Coronary artery (tissue), 2 donors: ENCODE measurements at places on chromosomes 16 and 17.

GRCh38 chr17:32342603-32343325 lies 791 bp upstream of the C17orf75 start:
- no peak for DNase-seq

- DNase-seq = no peak
Observed at GRCh38 chr16:55478827-55479429, at the start of gene MMP2. Gene MMP2 (plus strand): TSS chr16:55479198. CDS start chr16:55479480, 282 bp downstream.

GRCh38 chr17:17681187-17681743 lies at the start of gene RAI1:
Gene RAI1 (plus strand): TSS chr17:17681458. CDS start chr17:17792949, 111,491 bp downstream.
- DNase-seq = no peak

DNA sequence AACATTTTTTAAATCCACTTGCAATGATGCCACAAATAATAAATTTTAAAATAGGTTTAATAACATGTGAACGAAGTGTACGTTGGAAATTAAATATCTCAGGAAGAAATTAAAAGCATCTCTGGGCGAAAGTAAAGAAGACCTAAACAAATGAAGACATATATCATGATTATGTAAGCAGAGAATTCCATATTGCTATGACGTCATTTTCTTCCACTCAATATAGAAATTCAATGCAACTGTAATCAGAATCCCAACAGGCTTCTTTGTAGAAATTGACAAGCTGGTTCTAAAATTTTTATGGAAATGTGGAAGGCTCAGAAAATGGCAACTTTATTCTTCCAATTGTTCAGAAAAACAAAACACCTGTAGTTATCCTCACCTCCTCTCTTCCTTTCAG lies 33.8 kb upstream of the RBFOX3 start:
- DNase-seq = no peak

DNA sequence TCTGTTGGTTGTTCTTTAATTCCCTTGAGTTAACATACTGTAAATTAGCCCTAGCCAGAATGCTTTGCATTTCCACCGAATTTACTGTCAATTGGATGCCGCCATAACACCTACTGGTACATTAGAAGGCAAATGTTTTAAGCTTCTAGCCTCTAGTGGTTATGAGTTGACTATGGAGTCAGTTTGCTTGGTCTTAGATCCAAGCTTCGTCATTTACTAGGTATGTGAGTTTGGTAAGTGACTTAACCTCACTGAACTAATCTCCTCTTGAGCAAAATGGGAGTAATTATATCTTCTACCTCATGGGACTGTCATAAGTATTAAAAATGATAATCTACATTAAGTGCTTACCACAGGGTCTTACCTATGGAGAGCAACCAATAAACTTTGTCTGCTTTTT lies 20.4 kb upstream of the CDH11 start:
- DNase-seq = no peak

DNA sequence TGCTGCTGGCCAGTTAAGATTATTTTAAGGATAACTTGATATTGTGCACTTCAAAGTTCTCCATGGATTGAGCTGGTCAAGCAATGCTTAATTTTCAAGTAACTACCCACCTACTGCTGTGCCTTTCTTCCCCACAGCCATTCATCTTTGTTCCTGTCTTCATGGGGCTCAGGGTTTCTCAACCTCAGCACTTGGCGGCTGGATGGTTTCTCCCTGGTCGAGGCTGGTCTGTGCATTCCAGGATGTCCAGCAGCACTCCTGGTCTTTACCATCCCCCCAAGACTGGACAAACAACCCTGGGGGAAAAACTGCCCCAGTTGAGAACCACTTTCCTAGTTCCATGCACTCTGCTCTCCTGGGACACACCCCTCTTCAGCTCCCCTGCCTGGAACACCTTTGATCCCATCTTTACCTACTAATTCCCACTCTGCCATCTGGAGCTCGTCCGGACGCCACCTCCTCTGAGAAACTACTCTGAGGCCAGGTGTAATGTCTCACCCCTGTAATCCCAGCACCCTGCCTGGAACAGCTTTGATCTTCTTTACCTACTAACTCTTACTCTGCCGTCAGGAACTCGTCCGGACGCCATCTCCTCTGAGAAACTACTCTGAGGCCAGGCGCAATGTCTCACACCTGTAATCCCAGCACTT lies 81.5 kb downstream of the NXN start:
- no peak for DNase-seq

DNA sequence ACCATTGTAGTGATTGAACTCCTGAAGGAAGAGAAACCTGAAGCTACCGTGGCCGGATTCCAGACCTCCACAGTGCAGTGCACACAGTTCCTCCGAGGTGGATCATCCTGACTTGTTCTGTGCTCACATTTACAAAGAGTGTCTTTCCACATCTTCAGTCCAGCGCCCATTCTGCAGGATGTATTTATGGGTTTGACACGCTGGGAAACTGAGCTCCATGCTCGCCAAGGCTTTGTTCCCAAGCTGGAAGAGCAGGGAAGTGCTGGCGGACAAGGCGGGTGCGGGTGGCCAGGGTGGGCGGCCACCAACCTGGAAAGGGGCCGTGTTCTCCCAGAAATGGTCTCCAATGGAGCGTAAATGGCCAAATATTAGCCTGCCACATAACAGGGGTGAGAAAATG lies 227.9 kb downstream of the IRF8 start:
- no peak for DNase-seq

DNA sequence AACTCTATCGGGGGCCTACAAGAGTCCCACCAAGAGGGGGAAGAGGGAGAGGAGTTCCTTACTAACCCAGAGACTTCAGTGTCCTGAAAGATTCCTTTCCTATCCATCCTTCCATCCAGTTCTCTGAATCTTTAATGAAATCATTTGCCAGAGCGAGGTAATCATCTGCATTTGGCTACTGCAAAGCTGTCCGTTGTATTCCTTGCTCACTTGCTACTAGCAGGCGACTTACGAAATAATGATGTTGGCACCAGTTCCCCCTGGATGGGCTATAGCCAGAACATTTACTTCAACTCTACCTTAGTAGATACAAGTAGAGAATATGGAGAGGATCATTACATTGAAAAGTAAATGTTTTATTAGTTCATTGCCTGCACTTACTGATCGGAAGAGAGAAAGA lies 70.0 kb downstream of the CDK12 start:
- DNase-seq = no peak

GRCh38 chr16:78462288-78463208 lies 363.1 kb downstream of the WWOX start:
- no peak for DNase-seq

- no peak for DNase-seq
Observed at GRCh38 chr17:39939106-39939505, 11.6 kb downstream of the LRRC3C start.

DNA sequence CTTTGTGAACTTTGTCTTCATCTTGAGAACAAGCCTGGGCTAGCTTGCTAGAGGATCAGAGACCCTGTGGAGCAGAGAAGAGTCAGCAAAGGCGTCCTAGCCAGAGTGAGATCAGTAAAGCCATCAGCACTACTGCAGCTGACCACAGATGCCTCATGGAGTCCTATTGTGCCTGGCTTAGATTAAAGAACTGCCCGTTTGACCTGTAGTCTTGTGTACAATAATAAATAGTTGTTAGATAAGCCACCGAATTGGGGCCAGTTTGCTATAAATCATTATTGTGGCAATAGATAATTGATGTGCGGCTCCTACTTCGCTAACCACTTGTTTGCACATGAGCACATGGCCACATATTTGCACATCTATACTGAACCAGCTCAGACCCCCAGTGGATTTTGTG lies 103.0 kb downstream of the CYLD start:
- no peak for DNase-seq

- DNase-seq = no peak
Observed at GRCh38 chr16:84751947-84752346, 52.1 kb downstream of the USP10 start.

GRCh38 chr16:67425580-67425979 lies 5.3 kb upstream of the HSD11B2 start:
- DNase-seq = no peak

GRCh38 chr17:75447951-75448856 lies 8.2 kb upstream of the TMEM94 start:
- DNase-seq = no peak

GRCh38 chr16:54699656-54700055 lies 231.0 kb upstream of the IRX5 start:
- DNase-seq = no peak

- DNase-seq = peak; percentile 97
Observed at GRCh38 chr17:38464723-38465390, 36.6 kb downstream of the ARHGAP23 start.

DNA sequence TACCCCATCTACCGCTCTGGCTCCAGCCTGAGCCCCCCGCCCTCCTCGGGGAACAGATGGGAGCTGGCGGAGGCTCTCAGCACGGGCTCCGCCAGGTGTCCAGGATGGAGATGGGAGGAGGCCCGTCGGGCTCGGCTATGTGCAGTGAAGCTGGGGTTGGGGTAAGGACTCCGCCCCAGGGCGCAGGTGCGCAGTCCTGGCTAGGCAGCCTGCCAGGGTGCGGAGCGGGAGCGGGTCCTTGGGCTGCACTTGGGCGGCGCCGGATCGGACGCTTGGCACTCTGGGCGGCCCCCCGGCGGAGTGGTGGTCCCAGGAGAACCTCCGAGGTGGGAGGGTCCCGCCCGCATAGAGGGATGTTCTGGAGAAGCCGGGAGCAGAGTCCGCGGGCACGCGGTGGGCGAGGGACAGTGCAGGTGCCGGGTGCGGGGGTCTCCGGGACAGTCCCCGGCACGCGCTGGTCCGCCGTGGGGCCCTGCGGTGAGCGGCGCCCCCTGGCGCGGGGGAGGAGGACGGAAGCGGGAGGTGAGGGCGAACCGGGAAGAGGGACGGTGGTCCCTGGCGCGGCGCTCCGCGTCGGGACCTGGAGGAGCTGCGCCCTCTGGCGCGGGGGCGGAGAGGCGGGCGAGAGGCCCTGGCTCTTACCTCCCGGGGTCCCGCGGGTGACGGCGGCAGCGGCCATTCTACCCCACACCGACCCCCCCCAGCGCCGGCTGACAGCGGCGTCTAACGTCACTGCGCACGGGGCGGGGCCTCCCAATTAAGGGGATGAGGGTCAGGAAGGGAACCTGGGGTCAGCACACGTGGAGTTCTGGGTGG lies at the start of gene CAMTA2:
CAMTA2 (minus strand) TSS at position 725 of the 816 bp plus-strand sequence. CDS start 1,453 bp downstream, outside the sequence.
- DNase-seq = peak; percentile 94

DNA sequence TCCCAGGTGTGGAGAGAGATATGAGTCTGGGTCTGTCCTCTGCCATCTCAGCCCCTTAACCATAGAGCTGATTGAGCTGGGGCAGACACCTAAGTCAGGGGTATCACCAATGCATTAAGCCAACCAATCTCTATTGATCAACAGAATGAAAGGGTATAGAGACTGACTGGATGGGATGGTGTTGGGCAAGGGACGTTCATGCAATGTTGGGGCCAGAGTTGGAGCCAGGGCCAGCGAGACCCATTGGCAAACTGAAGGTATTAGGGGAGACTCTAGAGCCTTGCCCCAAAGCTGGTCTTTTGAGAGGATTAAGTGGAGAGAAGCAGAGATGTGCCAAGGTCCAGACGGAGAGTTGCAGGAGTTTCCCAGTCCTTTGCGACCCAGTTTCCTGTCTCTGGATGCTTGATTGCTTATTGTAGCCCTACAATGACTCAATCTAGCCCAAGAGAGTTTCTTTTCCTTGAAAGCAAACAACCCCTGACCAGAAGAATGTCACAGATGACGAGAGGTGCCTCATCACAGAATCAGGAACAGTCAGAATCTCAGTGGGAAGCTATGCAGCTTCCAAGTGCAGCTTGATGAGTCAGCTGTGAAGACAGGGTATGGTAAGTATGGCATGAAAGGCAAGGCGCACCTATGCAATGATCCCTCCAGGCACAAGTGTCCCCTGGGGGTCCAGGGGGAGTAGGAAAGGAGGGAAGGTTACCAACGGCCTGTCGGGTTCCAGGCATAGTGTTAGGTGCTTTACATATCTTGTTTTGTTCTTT lies 137.2 kb downstream of the UTP18 start:
- DNase-seq = no peak

- DNase-seq = no peak
Observed at GRCh38 chr17:6755731-6756184, at the start of gene XAF1. Gene XAF1 (plus strand): TSS chr17:6756046. CDS start chr17:6756079, 33 bp downstream.

- no peak for DNase-seq
Observed at GRCh38 chr17:74387365-74388218, 20.3 kb downstream of the GPR142 start.

DNA sequence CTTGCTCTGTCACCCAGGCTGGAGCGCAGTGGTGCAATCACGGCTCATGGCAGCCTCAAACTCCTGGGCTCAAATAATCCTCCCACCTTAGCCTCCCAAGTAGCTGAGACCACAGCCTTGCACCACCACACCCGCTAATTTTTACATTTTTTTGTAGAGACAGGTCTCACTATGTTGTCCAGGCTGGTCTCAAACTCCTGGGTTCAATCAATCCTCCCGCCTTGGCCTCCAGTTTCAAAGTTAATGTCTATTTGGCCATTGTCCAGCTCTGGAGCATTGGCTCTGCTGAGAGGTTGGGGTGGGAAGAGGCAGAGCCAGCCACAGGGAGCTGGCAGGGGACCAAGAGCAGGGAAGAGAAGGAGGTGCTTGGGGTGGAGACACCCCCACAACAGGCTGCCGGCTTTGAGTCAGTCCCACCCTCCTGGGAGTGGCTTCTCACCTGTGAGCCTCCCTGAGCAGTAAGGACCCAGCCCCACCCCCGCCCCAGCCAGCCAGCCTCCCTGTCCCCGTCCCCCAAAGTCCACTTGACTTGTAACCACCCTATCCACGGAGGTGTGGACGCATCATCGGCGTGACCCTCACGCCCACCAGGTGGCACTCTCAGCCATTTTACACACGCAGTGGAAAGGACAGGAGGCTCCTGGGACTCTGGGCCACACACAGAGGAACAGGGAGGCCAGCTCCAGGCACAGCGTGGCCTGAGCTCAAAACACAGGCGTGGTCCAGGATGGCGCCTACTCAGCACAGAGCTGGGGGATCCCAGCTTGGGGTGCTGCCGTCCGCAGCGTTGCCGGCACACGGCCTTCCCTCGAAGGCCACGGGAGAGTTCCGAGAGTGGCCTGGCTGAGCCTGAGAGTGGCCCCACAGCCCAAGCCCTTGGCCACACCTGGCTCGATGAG lies 22.8 kb upstream of the PVALEF start:
- DNase-seq = peak; percentile 85
